ENCODE measurements at places on chromosomes 6 and 20.

DNA sequence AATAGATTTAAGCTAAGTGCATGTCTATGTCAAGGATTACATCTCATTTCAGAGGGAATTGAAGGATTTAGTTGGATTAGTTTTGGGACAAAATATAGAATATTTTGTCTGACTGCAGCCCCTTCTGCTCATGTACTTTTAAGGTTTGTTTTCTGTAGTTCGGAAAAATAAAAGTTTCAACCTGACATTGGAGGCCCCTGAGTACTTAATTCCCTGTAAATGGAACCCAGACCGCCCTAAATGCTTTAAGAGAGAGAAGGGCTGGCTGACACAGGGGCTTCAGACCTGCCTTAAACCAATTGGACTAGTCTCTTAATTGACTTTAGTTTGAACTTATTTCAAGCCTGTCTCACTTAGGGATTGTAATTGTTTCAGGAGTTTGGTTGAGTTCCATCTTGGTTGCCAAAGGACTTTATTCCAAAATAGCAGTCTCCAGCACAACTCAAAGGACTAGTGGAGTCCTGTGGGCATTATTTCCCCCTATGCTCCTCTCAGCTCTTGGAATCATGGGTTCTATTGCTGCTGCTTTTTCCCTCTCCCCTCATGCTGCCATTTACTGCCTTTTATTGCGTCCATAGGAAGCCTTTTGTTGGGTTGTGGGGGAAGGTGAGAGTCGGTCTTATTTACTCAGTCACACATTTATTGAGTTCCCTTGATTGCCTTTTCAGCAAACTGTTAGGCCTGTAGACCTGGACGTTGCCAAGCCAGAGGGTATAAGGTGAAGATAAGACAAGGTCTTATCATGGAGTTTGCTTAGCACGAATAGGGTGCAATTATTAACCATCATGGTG lies 14.5 kb downstream of the BRD2 start:
- no peak for DNase-seq

DNA sequence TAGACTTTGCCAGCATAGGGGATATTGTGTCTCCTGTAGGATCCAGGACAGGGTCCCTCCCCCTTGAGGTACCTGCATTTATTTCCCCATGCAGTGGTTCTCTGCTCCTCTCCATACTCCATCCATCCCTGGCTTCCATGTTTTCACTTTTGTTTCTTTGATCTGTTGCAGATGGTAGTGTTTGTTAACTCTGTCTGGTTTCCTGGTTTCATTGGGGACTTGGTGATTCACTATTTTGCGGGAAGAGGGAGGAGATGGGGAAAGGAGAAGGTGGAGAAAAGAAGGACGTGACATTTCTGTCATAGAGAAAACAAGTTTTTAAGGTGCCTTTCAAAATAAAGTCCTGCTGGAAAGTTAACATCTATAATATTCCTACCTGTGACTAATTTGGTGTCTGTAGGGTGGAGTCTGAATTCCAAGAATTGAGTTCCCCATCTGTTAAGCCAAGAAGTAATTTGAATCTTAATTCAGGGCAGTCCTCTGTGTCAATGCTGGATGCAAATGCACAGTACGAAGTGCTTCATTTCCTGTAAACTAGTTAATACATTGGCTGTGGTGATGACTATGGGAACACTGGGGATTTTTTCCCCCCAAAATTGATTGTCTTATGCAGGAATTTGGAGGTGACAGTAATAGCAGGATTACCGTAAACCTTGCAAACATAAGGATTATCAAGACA lies 6.9 kb upstream of the RNF144B start:
- no peak for DNase-seq

- DNase-seq, result no peak
Observed at GRCh38 chr6:109783250-109783986, 92.3 kb downstream of the FIG4 start.

DNA sequence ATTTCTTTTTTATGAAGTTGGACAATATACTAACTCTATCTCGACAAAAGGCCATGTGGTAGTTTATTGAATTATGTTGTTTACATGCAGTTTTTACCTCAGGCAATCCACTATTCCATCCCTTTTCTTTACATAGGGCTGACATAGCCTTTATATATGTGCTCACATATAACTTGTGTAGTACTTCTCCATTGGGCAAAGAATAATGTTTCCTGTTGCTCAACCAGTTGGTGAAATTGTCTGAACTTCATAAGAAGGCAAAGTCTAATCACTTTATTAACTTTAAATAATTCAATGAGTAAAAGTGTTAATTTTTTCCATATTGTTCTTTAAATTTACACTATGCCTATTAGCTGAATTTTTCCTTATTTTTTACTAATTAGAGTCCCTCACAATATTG lies 1272.1 kb downstream of the EPHA7 start:
- DNase-seq, result no peak

- DNase-seq, result no peak
Observed at GRCh38 chr6:133704371-133704770, 184.5 kb upstream of the TCF21 start.

- DNase-seq, result no peak
Observed at GRCh38 chr6:16824845-16825685, 63.8 kb upstream of the ATXN1 start.

- DNase-seq, result peak; percentile 45
Observed at GRCh38 chr6:43838276-43839036, 68.4 kb downstream of the VEGFA start.

DNA sequence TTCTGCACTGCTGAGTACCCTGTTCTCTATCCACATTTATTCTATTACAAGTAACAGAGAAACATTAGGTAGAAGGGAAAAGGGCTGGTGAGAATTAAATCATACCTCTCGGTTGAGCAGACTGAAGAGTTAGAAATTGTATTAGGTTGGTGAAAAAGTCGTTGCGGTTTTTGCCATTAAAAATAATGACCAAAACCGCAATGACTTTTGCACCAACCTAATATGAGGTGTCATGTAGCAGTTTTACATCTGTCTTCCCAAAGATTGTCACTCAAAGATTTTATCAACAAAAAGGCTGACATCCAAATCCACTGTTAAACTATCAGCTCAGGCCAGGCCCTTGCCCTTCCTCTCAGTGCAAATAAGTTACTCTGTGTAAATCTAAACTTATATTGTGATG lies 28.3 kb upstream of the GRIK2 start:
- DNase-seq, result no peak

- DNase-seq, result no peak
Observed at GRCh38 chr6:52534966-52535390, 41.9 kb downstream of the TRAM2 start.

DNA sequence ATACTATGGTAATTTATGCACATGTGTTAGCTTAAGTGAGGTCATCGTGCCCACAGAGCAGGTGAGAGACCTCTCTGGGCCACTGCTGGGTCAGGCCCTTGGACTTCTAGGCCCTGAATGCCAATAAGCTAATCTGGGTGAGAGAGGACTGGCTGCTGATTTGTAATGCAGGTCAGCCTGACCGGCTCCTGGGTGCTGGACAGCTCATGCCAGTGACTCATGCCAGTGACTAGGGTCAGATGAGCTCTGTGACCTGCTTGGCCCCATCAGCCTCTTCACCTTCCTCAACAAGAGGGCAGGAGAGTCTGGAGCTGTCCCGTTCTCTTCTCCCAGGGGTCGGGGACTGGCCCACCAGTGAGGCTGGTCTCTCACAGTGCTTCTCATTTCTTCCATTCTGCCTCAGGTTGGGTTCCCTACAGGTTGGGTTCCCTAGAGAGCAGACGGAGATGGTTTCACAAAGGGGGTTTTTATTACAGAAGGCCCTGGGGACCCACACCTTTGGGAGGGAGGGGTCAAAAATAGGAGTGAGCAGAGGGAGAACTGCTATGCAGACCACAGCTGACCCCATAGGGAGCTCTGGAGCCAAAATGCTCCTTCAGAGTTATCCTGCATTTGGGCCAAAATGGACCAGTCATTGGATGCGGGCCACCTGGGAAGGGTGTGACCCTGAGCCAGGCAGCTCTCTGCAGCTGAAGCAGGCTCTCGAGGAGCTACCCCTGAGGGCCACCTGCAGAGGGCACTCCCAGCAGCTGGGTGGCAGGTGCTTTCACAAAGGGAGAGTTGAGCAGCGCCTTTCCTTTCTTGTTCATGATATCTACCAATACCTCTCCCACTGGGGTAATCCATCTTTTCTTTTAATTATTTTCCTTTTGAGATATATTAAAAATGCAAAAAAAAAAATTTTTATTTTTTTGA lies 2.2 kb upstream of the OXT start:
- no peak for DNase-seq

DNA sequence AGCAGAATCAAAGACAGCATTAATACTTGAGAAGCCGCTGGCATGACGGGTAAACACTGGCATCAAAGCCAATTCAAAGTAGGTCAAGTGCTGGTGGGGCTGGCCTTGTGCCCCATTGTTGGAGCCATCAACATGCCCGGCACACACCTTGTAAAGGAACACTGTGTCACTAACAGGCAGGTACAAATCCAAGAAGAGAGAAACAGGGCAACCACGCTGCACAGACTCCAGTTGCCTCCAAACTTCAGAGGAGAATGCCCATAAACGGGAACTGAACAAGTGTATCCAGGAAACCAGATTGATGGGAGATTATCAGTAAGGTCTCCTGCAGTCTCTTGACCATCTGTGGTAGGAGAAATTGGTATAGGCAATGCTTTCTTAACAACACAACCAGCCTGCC lies 127.0 kb upstream of the STXBP5 start:
- DNase-seq, result no peak

- DNase-seq, result no peak
Observed at GRCh38 chr6:36276581-36277536, 7.0 kb downstream of the PNPLA1 start.

GRCh38 chr6:107999341-107999740 lies 41.3 kb upstream of the SEC63 start:
- DNase-seq, result no peak

DNA sequence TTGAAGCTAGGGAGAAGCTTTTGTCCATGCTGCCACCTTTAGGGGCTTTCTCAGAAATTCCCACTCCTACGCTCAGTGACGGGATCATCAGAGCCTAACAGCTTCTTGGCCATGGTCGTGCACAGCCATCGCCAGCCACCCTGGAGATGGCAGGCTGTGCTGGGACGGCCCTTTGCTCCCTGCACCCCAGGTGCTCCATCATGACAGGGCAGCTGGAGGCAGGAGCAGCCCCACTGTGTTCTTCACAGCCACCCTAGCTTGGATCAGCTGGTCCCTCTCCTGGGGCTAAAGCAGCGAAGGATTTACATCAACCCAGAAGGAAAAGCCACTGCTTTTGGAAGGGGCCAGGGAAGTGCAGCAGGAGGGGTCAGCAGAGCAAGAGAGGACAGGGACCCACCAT lies 235.9 kb downstream of the LY86 start:
- DNase-seq, result no peak

DNA sequence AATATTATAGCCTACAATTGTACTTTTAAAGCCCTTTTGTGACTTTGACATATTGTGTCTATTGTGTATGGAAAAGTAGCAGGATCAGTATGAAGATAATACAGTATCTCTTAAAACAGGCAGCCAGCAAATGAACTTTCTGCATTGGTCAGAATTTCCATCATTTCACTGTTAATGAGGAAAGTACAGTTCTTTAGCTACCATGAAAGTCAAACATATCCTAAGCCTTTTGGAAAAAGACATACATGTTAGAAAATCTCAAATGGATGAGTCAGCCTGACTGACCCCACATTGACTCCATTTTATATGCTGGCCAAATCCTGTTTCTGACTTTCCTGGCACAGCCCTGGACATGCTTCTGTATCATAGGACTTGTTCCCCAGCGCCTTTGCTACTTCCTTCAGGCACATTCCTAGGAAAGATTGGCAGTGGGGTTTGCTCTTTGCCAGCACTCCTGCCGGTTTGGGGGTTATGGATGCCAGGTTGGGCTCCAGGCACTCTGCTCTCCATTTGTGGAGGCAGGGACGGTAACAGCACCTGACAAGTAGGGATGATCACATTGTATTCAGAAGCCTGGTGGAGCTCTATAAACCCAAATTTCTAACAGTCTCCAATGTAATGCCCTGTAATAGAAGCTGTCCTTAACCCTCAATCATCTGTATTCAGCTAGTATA lies 43.7 kb downstream of the TOP1 start:
- DNase-seq, result peak; percentile 85

DNA sequence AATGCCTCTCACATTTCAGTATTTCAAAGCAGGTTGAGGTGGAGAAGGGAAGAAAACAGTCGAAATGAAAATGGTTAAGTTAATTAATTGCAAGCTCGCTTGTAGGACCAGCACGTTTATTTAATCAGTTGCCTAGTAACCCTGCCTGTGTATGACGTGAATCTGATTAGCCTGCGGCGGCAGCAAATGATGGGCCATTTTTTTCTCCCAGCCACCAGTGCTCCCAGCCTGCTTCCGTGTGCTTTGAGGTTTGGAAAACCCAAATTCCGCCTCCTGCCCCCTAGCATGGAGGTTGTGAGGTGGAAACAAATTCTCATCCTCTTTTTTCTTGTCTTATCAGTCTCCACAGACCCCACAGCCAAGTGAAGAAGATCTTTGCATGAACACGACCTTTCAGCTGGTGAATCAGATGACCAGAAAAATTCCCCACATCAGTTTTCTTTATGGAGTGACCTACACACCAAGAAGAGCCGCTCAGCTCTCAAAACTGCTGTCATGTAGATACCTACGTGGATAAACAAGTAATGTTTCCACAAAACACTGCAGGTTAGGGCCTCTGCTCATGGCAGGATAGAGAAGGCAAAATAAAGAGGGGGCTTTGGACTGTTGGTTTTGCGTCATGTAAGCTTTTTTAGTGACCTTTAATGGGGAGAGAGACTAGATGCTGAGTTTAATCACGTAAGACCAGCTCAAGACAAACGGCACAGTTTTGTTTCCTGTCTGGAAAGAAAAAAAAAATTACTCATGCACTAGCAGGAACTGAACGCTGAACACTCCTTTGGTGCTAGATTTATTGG lies 572.9 kb upstream of the NOX3 start:
- DNase-seq, result no peak

DNA sequence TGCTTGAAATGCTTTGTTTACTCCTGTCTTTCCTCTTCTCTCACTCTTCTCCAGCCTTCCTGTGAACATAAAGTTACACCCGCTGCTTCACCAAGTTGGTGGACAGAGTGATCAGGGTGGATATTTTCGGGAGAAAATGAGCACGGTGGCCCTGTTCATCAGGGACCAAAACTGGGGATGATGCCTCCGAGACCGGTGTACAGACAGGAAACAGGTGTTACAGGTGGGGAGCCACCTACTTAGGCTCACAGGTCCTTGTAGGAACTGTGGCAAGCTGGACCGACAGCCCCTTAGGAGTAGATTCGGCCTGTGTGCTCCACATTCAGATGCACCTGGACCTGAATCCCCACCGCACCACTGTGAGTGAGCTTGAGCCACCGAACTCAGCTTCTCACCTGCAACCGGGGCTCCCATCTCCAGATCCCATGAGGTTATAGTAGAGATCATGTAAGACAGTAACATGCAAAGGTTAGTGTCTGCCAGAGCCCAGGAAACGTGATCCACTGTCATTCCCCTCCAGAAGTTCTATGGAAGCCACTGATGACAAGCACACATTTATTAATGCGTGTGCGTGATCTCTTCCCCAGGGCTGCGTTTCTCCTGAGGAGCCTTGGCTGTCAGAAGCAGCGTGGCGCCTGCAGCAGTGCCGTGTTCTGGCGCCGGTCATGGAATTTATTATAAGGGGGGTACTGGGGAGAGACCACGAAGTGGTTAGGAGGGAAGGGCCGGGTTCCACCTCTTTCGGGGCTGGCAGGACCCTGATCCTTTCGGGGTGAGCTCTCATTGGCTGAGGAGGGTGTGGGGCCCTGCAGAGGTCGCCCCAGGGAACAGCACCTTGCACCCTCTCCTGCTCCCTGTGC lies 94.2 kb downstream of the ERMARD start:
- no peak for DNase-seq
